ENCODE measurements at places on chromosomes 12 and 14. TPM values are rescaled to one million over a fixed set of nuclear protein-coding genes. Genes with fewer than 3 reads are reported as not detected.

Gene CELA1
- 0.50 TPM for total RNA-seq

DNA sequence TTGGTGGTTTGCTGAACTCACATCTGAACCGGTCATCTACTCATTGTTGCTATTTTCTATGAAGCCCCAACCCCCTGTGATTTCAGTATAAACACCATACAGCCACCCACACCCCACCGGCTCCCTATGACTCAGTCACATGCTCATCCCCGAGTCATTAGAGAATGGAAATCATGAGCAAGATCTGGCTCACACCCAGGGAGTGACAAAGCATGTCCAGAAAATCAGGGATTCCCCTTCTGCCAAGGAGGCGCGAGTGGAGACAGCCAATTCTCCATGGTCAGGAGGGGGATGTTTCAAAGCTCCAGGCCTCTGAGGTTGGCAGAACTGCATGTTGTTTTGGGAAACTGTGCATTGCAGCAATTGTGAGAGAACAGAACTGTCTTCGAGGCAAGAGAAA, 657.5 kb upstream of the TBX3 start:
- no peak for DNase-seq

GRCh38 chr12:77973579-77973978, 142.9 kb downstream of the NAV3 start:
- no peak for DNase-seq

Gene PLEKHG3
- 65.5 TPM for total RNA-seq

- no peak for DNase-seq
These were observed 63.7 kb downstream of the RFX4 start for GRCh38 chr12:106646472-106646871.

Gene TMEM229B
- 15.2 TPM for total RNA-seq

- no peak for DNase-seq
These were observed 76.4 kb downstream of the SUSD6 start for GRCh38 chr14:69687606-69688298.

Gene TCP11L2
- 148 TPM for total RNA-seq

DNA sequence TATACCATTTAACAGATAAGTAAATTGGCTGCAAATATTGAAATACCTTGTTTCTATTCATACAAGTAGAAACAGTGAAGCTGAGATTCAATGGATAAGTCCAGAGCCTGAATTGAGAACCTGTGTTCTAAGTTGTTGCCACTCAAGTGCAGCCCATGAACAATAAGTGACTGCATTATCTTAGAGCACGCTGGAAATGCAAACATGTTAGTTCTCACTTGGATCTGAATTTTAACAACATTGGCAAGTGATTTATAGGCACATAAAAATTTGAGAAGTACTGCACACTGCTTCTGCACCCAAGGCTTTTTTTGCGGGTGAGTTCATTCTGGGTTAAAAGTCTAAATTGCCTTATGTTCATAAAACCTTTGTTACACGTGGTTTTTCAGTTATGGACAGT, 484.3 kb downstream of the NAV3 start:
- DNase-seq, result no peak

- no peak for DNase-seq
These were observed 320.9 kb downstream of the NRXN3 start for GRCh38 chr14:78491048-78491447.

GRCh38 chr12:126949558-126949957, 1317.4 kb upstream of the TMEM132C start:
- no peak for DNase-seq

Gene DHH
- total RNA-seq, result 0.17 TPM

Gene TAMALIN
- 562 TPM for total RNA-seq

DNA sequence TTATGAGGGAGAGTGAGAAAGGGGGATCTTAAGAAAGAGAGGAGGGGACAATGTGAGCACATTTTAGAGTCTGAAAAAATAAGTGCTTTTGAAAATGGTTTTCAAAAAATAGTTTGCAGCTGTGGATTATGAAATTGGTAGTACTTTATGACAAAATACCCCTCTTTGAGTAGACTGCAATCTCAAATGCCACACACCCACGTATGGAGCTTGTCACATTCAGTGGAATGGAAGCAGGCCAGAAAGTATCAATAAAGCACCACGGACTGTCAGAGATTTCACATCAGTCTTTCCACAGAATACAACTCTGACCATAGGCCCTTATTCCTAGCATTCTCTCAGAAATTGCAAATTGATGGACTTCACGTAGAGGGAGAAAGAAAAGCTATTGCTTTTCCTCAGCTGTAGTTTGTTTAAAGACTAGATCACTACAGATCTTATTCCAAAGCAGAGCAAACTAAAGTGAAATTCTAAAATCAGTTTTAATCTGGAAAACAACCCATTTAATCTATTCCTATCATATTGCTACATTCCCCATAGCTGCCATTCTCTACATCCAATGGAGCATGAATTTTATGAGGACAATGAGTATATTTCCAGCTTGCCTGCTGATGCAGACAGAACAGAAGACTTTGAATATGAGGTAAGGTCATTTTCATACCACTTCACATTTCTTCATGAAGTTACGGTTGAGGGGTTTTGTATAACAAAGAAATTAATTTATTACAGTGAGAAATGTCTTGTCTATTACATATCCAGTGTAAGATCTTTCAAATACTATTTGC, 321.3 kb downstream of the PDZRN4 start:
- no peak for DNase-seq

DNA sequence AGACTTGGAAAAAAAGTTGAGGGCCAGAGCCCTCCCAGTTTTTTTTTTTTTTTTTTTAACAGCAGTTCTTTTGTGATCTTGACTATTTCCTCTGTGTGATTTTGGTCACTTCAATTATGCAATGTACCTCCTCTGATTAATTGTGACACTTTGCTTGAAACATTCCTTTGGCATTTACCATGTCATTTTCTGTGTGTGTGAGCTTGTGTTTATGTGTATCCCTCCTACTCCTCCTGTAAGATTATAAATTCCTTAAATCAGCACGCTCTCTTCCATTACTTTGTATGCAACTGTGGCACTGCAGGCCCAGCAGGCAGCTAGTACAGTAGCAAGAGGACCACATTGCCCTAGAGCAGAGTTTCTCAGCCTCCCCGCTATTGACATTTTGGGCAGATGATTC, 33.2 kb upstream of the GALNT16 start:
- DNase-seq, result no peak

Gene CABP1
- total RNA-seq, result not detected

DNA sequence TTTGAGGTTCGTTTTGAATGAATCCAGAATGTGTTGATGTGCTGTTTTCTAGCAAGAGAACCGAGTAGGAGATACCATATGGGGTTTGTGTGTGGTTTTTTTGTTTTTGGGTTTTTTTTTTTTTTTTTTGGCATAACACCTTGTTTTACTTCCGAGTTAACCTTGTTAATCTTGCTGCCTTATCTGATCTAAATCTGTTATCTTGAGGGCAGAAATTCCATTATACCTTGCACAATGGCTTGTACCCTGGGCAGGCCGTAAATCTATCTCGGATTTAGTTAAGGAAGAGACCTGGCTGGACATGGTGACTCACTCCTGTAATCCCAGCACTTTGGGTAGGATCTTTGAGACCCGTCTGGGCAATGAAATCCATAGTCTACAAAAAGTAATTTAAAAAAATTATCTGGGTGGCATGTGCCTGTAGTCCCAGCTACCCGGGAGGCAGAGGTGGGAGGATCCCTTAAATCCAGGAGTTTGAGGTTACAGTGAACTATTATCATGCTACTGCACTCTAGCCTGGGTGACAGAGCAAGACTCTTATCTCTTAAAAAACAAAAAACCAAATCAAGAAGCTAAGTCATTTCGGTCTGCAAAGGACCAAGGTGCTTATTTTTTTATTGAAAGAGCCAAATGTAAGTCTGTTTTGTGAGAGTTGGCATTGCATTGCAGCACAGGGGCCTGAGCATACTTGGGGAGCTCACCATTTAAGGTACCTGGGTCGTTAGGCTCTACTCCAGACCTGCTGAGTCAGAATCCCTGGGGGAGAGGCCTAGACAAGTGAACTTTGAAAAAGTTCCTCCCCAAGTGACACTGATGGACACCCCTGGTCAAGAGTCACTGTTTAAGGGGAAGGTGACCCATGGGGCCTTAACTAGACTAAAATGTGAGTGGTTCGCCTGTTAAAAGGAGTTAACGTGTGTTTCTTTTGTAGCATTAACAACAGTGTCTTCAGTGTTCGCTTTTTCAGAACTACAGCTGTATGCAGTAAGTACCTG, 6.7 kb downstream of the DLST start:
- DNase-seq, result no peak

DNA sequence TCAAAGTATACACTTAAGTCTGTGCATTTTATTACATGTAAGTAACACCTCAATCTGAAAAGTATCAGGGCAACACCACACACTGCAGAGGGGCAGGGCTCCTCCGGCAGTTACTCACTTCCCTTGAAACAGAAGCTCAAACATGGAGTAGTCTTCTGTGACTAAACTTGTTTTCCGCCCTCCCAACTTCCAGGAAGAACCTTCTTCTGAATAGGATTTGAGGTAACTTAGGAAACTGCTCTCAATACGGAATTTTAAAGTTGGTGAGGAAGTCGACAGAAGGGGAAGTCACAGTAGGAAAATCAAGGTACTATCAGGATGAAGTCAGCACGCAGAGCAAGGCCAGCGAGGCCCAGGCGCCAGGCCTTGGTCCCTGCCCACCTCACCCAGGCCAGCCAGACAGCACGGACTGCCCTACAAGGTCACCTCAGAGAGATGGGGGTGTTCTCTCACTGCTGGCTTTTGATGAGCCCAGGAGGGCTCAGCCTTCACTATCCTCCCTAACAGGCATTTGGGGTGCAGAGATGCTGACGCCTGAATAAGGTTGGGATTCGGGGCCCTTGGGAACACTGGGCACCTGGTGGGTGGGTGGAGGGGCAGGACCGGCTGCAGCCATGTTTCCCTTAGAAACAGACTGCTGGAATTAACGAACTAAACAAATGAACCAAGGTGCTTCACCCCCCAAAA, 5.8 kb downstream of the ANKRD9 start:
- DNase-seq, result no peak

GRCh38 chr12:56749853-56750252, 2.3 kb downstream of the PRIM1 start:
- no peak for DNase-seq

DNA sequence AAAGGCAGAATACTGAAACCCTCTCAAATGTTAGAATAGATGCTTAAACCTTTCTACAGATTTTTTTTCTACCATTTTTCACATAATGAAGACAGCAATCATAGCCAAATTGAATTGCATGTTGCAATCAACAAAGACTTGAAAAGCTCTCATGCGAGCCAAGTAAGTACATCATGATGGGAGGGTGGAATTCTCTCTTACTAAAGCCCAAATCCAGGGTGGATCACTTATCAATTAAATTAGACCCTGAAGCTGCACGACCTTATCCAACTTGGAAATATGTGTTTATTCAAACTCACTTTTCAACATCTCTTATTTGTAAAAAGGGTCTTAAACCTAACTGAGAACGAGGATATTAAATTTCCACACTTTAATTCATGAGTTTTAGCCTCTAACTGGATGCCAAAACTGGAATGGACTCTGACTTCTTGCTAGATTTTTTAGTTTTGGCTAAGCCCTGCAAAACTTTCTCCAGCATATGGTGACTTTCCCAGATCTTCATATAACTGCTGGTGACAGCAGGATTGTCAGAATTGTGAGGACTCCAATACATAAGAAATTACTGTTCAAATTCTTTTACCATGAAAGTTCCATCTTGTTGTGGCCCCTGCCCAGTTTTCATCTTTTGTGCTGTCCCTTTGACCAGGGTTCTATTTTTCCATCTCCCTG, 53.6 kb downstream of the HECTD4 start:
- no peak for DNase-seq

Gene NELL2
- total RNA-seq, result 110 TPM

DNA sequence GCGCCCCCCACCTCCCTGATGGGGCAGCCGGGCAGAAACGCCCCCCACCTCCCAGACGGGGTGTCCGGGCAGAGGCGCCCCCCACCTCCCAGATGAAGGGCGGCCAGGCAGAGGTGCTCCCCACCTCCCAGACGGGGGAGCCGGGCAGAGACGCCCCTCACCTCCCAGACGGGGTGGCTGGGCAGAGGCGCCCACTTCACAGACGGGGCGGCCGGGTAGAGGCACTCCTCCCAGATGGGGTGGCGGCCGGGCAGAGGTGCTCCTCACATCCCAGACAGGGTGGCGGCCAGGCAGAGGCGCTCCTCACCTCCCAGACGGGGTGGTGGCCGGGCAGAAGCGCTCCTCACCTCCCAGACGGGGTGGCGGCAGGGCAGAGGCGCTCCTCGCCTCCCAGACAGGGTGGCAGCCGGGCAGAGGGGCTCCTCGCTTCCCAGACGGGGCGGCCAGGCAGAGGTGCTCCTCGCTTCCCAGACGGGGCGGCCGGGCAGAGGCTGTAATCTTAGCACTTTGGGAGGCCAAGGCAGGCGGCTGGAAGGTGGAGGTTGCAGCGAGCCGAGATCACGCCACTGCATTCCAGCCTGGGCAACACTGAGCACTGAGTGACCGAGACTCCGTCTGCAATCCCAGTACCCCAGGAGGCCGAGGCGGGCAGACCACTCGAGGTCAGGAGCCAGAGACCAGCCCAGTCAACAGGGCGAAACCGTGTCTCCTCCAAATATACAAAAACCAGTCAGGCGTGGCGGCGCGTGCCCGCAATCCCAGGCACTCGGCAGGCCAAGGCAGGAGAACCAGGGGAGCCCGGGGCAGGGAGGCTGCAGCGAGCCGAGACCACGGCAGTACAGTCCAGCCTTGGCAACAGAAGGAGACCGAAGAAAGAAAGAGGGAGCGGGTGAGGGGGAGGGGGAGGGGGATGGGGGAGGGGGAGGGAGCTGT, 12.9 kb upstream of the PXN start:
- no peak for DNase-seq

DNA sequence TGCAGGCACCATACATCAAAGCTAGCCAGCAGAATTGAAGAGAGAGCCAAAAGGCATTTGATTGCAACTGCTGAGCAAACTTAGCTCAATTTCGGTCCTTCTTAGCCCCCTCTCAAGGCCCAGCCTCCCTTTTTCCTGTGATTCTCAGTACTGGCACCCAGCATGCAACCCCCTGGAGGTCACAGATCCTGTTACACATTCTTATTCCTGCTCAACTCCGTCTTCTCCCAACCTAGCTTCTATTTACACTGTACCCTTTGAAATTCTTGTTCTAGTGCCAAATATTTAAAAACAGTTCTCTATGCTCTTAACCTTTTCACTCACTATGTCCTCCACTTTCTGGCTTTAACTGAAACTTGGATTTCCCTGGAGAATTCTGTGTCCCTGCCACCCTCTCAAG, 131.3 kb upstream of the CPSF6 start:
- no peak for DNase-seq

DNA sequence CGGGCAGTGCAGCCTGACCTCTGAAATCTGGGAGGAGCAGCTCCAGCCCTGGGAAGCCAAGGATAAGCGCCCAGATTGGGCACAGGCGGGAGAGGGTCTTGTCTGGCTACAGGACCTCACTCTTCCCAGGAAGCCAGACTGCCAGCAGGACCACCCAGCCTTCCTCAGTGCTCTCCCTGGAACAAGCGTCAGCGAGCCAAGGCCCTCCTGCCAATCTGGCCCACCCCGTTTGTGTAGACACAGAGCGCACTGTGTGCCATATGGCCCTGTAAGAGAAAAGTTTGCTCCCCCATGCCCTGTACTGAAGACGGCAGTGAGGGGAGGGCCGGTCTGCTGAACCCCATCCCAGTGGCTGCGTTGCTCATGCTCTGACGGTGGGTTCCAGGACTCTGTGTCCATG, 1.2 kb upstream of the C14orf180 start:
- DNase-seq, result no peak

Gene EMP1
- 14.0 TPM for total RNA-seq

- no peak for DNase-seq
These were observed 7.0 kb upstream of the CEBPE start for GRCh38 chr14:23125933-23126524.

Gene KRT73
- 0.40 TPM for total RNA-seq

Measured in T-helper 17 cell (primary cell).